ENCODE measurements at places on chromosomes 2 and 18.

GRCh38 chr2:172969609-172970008 lies 106.0 kb upstream of the MAP3K20 start:
- DNase-seq, result no peak

GRCh38 chr2:167249197-167249596 lies 360.9 kb downstream of the XIRP2 start:
- DNase-seq, result no peak

GRCh38 chr2:105674859-105675541 lies 69.7 kb upstream of the NCK2 start:
- DNase-seq, result peak; percentile 35

- no peak for DNase-seq
Observed at GRCh38 chr2:173588931-173589369, 234.3 kb downstream of the CDCA7 start.

DNA sequence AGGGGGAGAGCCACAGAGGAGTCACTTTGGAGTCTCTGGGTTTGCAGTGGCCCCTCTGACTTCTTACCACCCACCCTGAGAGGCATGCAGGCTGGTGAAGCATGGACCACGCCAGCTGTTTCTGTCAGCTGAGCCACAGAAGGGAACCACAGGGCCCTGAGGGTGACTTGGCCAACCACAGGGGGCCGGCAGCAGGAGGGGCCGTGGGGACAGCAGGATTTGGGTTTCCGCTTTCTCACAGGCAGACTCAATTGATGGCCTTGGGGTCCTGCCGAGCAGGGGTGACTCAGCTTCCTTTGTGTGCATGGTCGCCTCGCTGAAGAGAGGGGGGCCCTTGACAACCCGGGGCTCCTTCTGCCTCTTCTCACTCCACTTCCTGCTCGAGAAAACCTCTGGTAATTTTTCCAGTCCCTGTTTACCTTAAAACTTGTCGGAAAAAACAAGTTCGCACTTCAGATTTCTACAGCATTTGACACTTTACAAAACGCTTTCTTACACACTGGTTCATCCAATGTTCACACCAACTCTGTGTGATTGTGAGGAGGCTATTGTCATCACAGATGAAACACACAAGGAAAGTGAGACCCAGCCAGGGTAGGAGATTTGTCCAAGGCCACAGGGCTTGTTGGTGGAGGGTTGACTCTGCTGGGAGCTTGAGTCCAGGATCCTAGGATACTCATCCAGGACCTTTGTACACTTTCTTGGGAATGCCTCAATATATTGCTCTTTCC lies 311.2 kb downstream of the LPIN1 start:
- no peak for DNase-seq

- no peak for DNase-seq
Observed at GRCh38 chr2:212991120-212991519, 160.3 kb downstream of the IKZF2 start.

GRCh38 chr2:235187806-235188205 lies 236.0 kb downstream of the SH3BP4 start:
- no peak for DNase-seq

GRCh38 chr2:224039080-224039769 lies at the start of gene SERPINE2:
TSS of gene SERPINE2 (minus strand) at chr2:224039286. CDS start at chr2:224001900, 37,386 bp downstream.
- peak; percentile 19 for DNase-seq

DNA sequence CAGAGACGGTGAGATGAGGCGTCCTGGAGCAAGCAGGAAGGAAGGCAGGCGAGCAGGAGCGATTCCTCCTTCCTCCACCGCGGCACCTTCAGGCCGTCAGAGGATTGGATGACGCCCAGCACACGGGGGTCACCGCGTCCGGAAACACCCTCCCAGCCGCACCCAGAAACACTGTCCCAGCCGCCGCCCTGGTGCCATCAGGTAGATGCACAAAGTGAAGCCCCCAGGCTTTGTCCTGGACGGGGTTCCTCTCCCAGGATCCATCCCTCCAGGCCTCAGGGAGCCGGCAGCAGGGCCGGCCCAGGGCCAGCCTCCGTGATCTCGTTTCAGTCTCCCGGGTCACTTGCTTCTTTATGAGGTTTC lies 31.5 kb downstream of the RTP5 start:
- no peak for DNase-seq

DNA sequence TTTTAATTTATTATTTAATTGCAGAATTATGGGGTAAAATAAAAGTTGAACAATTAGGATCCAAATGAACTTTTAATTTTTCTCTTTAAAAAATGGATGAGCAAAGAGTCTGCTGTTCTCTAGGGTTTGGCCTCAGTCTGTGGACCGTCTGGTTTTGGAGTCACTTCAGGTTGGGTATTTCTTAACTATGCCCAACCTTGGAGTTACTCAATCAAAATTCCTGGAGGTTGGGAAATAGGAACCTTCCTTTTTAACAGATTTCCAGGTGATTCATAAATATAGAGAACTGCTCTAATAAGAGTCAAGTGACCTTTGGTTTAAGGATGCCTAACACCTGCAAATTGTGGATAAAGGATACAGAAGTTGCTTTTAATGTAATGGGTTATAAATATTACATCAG lies 241.5 kb upstream of the GCFC2 start:
- DNase-seq, result no peak

DNA sequence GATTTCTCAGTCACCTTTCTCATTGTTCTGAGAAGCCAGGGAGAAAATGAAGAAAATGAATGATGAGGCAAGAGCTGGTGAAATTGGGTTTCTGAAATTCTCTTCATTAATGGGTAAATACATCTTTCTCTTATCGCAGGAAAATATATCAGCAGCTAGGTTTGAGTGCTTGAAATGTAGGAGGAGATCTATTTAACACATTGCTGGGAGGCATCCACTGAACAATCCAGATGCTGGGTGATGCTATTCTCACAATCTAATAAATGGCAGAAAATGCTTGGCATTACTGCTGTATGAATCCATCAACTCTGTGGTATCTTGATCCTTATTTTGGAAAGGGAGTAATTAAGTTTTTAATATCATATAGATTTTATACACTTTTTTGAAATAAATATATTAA lies 199.6 kb upstream of the LRP1B start:
- no peak for DNase-seq

DNA sequence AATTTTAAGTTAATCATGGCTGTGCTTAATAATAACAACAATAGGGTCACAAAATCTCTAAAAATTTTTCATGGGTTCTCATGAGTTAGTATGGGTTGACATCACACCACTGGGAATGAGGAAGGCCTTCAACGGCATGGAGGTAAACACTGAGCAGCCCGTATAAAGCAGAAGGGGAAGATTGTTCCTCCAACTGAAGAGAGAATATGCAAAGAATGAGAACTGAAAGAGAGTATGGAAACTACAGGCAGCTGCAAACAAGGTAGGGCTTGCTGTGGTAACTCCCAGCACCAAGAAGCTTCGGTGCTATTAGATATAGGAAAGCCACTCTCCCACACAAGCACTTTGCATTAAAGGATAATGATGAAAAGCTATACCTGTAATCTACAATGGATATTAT lies 1242.3 kb upstream of the CELF4 start:
- DNase-seq, result no peak

DNA sequence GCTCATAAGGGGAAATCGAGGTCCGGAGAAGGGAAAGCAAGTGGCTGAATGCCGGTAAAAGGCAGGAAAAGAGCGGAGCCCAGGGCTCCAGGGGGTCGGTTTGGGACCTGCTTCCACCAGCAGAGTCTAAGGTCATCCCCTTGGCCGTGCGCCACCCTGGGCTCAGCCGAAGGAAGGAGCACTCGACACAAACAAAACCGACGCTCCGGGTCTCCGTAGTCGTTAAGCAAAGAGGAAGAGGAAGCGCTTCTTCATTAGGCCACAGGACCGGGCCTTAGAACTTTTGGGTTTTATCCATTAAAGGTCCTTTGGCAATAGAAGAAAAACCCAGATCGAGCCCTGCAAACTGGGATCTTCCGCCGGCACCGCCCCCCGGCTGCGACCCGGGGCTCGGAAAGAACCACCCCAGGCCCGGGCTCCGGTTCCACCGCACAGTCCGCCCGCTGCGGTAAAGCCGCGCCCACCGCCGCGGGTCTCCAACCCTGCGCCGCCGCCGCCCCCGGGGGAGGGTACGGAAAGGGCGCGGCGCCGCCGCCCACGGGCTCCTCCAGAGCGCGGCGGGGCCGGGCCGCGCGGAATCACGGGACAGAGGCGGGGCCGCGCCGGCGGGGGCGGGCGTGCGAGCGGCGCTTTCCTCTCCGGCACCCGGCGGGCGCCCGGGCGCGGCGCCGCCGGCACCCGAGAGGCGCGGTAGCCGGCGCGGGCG lies at the start of gene TTL:
Gene TTL (plus strand): TSS at position 629 of the 706 bp plus-strand sequence. CDS start 189 bp downstream, outside the sequence.
- peak; percentile 70 for DNase-seq

- DNase-seq, result no peak
Observed at GRCh38 chr18:62964432-62964831, 249.1 kb downstream of the PHLPP1 start.

DNA sequence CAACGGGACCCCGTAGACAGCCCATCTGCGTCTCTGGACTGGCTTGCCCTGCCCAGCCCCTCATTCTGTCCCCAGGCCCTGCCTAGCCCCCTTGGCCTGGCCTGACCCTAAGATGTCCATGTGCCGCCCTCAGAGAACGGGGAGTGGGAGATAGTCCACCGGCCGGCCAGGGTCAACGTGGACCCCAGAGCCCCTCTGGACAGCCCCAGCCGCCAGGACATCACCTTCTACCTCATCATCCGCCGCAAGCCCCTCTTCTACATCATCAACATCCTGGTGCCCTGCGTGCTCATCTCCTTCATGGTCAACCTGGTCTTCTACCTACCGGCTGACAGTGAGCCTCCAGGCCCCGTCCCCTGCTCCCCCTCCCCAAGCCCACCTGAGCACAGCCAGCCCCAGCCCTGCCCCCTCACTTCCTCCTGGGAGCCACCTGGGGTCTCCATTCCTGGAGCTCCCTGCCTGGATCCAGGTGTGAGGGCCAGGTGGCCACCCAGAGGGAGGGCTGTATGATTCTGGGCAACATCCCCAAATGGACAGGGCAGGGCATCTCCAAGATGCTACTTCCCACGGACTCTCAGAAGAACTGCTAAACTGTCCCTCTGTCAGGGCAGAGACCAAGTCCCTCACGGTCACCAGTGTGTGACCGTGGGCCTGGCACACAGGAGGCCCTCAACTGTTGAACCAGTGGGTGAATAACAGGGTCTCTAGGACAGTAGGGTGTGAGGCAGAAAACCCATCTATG lies 4.0 kb downstream of the CHRND start:
- no peak for DNase-seq

DNA sequence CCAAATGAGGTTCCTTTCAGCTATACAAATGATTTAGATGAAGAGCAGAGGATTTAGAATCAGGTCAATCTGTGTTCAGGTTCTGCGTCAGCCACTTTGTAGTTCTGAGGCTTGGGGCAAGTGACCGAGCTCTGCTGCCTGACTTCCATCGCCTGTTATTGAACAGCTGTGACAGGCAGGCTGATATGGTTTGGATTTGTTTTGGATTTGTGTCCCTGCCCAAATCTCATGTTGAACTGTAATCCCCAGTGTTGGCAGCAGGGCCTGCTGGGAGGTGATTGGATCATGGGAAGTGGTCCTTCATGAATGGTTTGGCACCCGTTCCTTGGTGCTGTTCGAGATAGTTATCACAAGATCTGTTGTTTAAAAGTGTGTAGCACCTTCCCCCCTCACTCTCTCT lies 18.6 kb downstream of the TYMS start:
- no peak for DNase-seq

Measured in activated CD4-positive, alpha-beta T cell treated with anti-CD3 and anti-CD28 coated beads for 24 hours (primary cell).